Fibroblast of pulmonary artery (primary cell): ENCODE measurements at places on chromosomes 6 and 20.

- DNase-seq, result peak; percentile 18
Measured at GRCh38 chr20:35434085-35435005, 3.7 kb downstream of the GDF5 start.

DNA sequence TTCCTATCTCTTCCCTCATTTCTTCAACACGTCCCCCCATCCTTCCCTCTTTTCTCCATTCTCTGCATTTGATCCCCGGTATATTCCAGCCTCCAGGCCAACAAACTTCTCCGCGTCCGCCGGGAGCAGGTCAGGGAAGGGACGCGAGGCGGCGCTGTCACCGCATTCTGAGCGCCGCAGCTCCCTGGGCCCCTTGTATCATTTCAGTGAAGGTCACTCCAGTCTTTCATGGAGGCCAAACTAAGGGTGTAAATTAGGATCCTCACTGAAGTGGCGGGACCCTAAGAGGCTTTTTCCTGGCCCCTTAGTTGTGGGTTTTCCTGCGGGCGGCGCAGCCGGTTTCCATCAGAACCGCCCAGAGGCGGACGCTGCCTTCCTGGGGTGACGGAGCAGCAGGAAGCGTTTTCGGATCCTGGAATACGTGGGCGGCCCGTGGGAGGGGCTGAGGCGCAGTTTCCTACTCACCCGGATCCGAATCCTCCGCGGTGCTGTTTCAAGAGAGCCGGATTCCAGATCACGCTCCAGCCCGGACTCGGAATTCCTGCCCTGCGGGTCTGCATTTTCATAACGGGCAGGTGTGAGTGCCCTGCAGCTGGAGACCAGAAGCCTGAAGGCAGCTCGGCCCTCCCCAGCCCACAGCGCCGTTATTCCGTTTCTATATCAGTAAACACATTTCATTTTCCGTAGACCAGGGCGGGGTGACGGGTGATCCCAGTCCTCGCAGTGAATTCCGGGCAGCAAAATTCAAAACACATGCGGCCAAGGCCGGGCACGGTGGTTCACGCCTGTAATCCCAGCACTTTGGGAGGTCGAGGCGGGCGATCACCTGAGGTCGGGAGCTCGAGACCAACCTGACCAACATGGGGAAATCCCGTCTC, 3.6 kb upstream of the MICA start:
- DNase-seq, result peak; percentile 93

GRCh38 chr6:32047855-32048766, 9.9 kb downstream of the CYP21A2 start:
- peak; percentile 65 for DNase-seq

GRCh38 chr20:38217791-38218565, 42.6 kb downstream of the KIAA1755 start:
- DNase-seq, result peak; percentile 85

GRCh38 chr20:34547844-34548613, 10.5 kb upstream of the MAP1LC3A start:
- no peak for DNase-seq

DNA sequence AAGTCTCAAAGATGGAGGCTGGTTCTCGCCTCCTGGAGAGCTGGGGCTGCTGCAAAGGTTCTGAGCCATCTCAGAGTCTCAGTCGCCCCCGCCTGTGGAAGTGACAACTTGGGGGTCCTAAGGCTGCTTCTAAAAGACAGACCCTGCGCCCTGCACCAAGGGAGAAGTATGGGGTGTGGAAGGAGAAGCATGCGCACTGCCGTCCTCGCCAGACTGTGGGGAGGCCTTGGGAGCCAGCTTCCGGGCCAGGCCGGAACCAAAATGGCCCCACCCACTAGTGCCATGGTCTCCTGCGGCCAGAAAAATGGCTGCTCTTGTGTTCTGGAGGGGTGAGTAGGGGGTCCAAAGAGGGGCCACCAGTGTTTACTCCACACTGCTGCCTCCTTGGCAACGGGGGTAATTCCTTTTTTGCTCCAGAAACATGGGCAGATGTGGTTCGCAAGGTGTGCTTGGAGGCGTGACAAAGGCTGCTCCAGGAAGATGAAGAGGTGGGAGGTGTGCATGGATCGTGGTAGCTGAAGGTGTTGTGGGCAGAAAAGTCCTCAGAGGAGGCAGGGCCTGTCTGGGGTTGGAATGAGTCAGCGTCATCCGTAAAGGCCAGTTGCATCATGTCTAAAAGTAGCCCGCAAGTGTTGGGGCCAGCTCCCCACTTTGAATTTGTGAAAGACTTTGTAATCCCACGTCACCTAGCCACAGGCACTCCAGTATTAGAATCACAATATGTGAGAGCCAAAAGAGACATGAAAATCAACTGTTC, 329.8 kb upstream of the SOX4 start:
- no peak for DNase-seq

GRCh38 chr6:141252828-141253608, 879.7 kb upstream of the GJE1 start:
- DNase-seq, result no peak

DNA sequence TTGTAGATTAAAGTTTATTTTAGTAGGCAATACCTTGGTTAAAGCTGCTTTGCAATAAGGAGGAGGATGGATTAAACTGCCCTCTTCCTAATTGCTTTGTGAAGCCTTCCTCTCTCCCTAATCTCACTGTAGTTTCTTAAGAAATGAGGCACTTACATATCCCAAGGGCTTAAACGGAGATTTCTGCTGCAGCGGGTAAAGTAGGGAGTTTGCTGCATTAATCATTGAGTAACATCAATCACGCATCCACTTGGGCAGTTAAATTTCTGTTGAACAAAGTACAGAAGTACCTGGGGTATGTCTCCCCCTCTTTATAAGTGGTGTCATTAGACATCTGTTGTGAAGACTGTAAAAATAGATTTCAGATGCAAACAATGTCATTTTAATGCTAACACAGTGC, 29.5 kb upstream of the ARID1B start:
- no peak for DNase-seq

GRCh38 chr6:9921366-9921765, 493.5 kb downstream of the TFAP2A start:
- no peak for DNase-seq

DNA sequence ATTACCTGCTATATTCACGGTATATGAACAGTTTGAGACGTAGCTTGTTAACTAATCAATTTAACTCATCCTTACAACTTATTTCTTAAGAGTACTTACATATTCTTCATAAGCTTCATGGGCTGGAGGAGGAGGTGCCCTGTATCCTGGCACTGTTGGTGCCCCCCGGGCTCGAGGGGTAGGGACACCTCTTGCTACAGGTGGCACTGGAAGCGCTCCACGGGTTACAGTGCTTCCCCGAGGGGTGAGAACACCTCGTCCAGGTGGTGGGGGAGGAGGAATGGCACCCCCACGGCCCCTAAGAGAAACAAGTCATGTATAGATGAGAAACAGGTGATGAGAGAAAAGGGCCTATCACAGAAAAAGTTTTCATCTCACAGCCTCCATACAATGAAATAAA, 391.5 kb downstream of the KHDRBS2 start:
- DNase-seq, result no peak

- DNase-seq, result no peak
Measured at GRCh38 chr6:157271911-157272310, 51.4 kb downstream of the TMEM242 start.

DNA sequence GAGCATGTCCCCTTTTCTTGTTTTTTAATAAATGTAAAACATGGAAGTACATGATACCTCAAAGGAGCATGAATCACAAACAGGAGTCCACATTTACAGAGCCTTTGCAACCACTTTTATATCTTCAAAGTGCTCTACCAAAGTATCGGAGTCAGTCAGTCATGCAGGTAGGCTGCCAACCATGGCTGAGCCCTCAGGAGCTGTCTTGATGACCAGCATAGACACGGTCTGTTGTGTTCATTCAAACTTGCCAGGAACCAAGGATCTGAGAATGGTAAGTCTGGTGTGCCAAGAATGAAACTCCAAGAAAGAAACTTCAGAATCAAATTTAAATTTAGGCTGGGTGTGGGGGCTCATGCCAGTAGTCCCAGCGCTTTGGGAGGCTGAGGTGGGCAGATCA, 111.5 kb downstream of the SLC16A10 start:
- DNase-seq, result no peak

DNA sequence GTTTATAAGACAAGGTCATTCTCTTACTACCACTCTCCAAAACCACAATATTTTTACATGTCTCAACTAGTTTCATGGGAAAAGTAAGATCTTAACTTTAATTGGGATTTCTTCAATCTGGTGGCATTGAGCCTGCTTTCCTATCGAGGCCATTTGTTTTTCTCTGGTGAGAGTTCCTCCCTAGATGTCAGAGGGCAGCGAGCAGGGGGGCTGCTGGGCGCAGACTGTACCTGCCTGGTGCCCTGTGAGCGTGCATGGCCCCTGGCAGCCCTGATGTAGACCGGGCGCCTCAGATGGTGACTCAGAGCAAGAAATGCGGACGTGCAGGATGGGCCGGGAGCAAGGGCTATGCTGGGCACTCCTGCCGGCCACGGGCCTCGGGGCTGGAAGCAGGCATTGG, 27.2 kb downstream of the ERMARD start:
- no peak for DNase-seq

GRCh38 chr6:13624871-13625288, 9.7 kb downstream of the NOL7 start:
- DNase-seq, result peak; percentile 65

- DNase-seq, result peak; percentile 40
Measured at GRCh38 chr20:11403711-11404110, 514.0 kb upstream of the BTBD3 start.

- no peak for DNase-seq
Measured at GRCh38 chr6:128659276-128659675, 138.9 kb upstream of the PTPRK start.

- DNase-seq, result no peak
Measured at GRCh38 chr6:6881438-6882225, 226.1 kb upstream of the RREB1 start.

- DNase-seq, result no peak
Measured at GRCh38 chr20:1827974-1828785, 67.0 kb upstream of the SIRPA start.

DNA sequence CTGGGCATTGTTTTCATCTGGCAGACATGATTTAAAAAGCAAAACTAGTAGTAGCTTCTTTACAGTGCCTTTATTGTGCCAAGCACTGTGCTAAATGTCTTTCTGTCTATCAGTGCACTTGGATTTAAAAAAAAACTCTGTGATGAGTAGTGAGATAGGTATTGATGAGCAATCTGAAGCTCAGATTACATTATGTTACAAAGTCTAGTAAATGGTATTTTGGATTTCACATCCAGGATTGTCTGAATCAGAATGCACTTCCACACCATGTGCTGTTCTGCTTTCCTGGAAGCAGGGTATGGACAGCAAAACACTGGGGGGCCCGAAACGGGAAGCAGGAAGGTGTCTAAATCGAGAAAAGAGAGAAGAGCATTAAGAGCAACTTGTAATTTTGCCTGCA, 103.4 kb upstream of the CCN2 start:
- DNase-seq, result no peak

DNA sequence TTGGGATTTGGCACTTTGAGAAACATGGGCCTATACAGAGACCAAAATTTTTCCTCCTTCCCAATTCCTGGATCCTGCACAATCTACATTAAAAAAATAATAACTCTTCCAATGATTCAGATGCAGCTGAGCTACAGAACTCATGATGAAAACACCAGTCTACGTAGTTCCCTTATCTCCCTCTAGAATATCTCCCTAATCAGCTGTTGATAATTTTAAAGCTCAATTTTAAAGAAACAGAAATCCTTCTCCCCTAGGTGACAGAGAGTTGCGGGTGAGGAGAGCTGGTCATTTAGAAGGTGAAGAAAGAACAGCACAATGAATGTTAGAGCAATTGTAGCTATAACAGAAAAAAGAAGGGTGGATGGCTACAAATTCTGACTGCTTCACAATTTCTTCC, 175.6 kb upstream of the KCNK16 start:
- no peak for DNase-seq
